ENCODE measurements at places on chromosomes 11 and 22.

DNA sequence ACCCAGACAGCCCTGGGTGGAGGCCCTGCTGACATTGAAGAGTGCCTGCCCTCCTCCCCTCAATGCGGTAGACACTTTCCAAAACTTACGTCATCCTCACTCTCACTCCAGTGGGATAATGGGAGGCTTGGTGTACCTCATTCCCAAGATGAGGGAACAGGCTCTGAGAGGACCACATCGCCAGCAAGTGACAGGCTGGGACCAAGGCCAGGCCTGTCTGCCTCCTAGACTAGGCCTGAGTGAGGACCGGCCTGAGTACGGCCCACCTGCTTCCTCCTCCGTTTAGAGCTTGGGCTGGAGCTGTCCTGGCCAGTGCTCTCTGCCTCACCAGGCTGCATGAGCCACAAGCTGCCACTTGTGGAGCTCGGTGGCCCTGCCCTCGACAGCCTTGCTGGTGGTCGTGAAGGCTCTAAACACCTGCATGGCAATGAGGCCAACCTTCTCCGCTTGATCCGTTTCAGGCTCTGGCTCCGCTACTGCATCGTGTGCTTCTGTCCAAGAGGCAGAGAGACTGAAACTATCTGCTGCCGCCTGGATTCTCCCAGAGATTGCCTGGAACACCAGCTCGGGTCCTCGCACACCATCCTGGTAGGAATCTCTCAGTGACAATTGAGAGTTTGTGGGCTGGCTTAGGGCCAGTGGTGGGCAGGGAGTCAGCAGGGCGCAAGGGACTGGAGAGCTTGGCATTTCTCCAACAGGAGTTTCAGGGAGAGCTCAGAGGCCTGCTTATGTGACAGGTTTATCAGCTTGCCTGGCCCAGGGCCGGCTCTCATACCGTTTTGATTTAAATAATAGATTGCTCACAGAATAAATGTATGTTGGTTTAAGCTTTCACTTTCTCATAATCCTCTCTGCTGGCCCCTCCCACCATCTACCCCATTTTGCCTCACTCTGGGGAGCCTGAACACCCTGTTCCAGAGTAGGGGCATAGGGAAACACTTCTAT is 9.4 kb downstream of the LRRC75B start:
- DNase-seq: no peak

GRCh38 chr11:125494031-125494360 is 2.1 kb downstream of the FEZ1 start:
- peak; percentile 57 for DNase-seq

GRCh38 chr11:9616042-9616675 is 42.7 kb downstream of the WEE1 start:
- no peak for DNase-seq

- DNase-seq: no peak
Observed at GRCh38 chr22:41808400-41808799, 7.9 kb downstream of the CCDC134 start.

DNA sequence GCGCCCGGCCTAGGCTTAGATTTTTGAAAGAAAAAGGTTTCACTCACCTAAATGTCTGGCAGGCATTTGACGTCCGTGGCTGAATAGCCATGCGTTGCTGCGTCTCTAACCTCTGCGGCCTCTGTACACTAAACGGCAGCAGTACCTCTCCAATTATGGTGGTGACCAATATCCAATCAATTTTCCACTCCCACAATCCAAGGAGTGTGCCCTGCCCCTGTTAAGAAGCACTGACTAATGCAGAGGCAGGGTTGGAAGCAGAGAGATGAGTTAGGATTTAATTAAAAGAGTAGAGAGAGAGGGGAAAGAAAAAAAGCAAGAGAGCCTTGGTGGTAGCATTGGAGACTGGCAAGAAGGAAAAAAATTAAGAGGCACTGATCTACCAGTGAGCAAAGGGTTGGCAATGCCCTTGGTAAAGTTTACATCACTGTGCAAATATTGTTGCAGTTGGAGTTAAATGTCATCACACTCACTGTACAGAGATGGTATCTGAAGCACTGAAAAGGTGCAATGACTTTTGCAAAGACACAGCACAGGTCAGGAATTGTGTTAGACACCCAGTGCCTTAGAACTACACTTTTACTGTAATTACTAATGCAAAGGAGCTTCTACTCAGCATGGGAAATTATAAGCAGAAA is 526.7 kb downstream of the NTM start:
- no peak for DNase-seq
